ENCODE measurements at places on chromosomes 3 and 15. TPM values are rescaled to one million over a fixed set of nuclear protein-coding genes. Genes with fewer than 3 reads are reported as not detected.

The GP9 gene
- not detected for total RNA-seq

The SCAP gene
- total RNA-seq, result 71.5 TPM

The DVL3 gene
- total RNA-seq, result 61.7 TPM

The SNX33 gene
- 25.6 TPM for total RNA-seq

The CDHR4 gene
- total RNA-seq, result not detected

The EPHB3 gene
- 25.2 TPM for total RNA-seq

The SLC9C1 gene
- not detected for total RNA-seq

The MEGF11 gene
- not detected for total RNA-seq

The KCNMB3 gene
- 4.7 TPM for total RNA-seq

The C3orf85 gene
- not detected for total RNA-seq

The MAP1A gene
- total RNA-seq, result 6.2 TPM

The ROPN1 gene
- 10.8 TPM for total RNA-seq

DNA sequence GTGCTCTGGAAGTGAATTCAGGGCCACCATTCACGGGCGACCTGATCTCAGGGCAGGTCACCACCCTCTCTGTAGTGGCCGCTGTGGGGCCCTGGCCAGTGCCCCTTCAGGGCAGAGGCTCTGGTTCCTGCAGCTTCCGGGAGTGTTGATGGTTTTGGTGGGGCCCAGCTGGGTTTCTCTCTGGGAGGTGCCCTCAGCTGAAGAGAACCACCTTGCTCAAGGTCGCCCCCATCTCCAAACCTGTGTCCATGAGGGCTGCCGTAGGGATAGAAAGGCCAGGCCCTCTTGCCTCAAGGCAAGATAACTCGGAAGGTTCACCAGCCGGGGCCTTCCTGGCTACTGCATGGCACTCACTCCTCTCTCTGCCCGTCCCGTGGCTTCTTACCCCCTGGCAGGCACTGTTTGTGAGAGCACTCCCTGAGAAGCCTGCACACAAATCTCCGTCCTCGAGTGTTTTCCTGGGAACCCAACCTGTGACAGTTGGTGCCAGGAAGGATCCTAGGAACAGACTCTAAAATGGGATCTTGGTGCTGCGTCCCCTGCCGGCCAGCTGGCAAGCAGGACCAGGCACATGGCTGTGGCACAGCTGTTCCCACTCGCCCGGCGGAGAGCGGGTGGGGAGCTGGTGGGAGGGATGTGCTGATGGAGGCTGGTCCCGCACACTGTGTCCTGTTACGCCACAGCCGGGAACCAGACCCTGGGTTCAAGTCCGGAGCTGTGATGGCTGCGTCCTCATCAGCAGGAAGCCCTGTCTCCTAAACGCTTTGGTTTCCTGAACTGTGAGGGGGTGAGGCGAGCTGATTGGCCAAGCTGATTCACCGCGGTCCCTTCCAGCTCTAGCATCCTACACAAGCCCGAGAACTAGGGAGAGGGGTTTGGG lies 23.2 kb upstream of the PIGZ start:
- no peak for DNase-seq
- no peak overlapping the region for H3K27ac ChIP-seq
- H3K4me3 ChIP-seq, result no peak overlapping the region
- no peaks in the 10 kb centered on the region for H3K27me3 ChIP-seq

GRCh38 chr3:52019352-52020080 lies 23.8 kb upstream of the RPL29 start:
- H3K36me3 ChIP-seq, result no peaks in the 10 kb centered on the region
- H3K4me1 ChIP-seq, result no peaks in the 10 kb centered on the region
- no peaks in the 10 kb centered on the region for H3K27me3 ChIP-seq
- no peak for DNase-seq
- no peak overlapping the region for H3K4me3 ChIP-seq

- no peak overlapping the region for H3K27ac ChIP-seq
- no peaks in the 10 kb centered on the region for H3K27me3 ChIP-seq
- no peaks in the 10 kb centered on the region for H3K36me3 ChIP-seq
- H3K4me1 ChIP-seq, result no peaks in the 10 kb centered on the region
- DNase-seq, result no peak
- H3K4me3 ChIP-seq, result no peak overlapping the region
Observed at GRCh38 chr3:18847583-18848197, 300.6 kb upstream of the KCNH8 start.

DNA sequence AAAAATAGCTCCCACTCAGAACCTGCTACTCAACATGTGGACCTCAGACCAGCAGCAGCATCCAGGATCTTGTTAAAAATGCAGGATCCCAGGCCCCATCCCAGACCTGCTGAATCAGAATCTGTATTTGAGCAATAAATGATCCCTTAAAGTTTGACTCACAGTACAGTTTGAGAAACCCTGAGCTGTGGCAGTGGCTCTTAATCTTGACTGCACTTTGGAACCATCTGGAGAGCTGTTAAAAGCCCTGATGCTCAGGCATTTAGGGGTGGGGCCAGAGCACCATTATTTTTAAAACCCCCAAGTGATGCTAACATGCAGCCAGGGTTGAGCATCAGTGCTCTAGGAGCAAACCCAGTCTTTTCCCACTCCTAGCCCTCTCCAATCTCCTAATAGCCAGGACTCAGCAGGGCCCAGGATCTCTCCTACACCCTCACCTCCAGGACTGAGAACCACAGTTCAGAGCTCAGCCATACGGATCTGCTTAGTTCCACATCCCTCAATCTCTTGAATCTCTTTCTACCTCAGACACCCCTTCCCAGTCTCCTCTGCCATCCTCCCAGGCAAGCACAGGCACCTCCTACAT lies 10.2 kb downstream of the RFTN1 start:
- no peaks in the 10 kb centered on the region for H3K4me1 ChIP-seq

DNA sequence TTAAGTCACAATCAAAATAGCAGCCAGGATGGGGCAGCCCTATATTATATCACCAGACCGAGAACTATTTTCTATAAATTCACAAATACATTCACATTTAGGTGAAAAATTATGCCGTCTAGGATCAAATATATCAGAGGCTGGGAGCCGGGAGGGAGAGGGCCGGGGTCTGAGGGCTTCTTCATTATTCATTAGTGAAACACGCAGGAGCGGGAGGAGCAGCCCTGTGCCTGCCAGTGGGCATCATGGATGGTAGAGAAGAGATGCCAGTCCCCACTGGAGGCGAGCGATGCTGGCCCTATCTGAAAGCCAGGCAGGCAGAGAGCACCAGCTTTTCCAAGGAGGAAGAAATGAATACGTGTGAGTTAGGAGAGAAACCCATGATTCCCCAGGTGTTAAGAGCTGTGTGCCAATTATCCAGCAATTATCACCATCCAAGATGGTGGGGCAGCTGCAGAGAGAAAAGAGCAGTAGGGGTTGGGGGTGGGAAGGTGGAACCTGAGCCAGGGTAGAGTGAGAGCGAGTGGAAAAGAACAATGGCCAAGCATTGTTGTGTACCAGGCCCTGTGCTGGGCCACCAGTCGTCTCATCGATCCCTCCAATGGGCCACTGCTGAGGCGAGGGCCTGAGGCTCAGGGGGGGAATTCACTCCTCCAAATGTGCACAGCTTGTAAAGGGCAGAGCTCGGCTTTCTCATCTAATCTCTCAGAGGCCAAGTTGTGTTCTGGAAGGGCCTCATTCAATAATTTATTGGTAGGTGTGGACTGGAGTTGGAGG lies 261.3 kb upstream of the TLE3 start:
- no peak for DNase-seq
- H3K36me3 ChIP-seq, result no peaks in the 10 kb centered on the region
- H3K27ac ChIP-seq, result no peak overlapping the region
- H3K27me3 ChIP-seq, result no peaks in the 10 kb centered on the region
- H3K4me1 ChIP-seq, result no peaks in the 10 kb centered on the region

DNA sequence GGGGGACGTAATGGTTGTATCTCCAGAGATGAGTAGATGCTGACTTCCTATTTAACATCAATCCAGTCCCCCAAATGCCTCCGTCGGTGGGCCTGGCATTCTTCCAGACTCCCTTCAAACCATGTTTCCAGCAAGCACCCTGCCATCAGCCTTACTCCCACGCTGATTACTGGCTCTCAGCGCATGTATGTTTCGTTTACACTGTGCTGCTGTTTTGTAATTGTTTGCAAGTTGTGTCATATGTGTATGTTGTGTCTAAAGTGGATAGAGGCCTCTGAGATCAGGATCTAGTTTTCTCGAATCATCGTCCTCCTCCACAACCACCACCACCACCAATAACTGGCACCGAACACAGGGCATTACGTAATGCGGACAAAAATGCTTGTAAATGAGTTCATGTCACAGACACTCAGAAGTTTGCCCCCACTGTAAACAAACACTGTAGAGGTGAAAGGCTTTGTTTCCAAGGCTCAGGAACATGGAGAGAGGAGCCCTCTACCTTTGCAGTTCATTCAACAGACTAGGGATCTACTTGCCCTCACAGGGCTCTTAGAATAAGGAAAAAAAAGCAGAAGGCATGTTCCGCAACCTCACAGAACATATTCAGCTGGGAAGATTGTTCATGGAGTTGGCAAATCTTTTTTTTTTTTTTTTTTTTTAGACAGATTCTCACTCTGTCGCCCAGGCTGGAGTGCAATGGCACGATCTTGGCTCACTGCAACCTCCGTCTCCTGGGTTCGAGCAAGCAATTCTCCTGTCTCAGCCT lies 46.1 kb upstream of the SEMA4B start:
- no peaks in the 10 kb centered on the region for H3K27me3 ChIP-seq
- H3K27ac ChIP-seq, result peak overlapping the region; percentile 84
- DNase-seq, result peak; percentile 83
- H3K36me3 ChIP-seq, result no peaks in the 10 kb centered on the region

GRCh38 chr3:30554317-30554690 lies 52.1 kb upstream of the TGFBR2 start:
- no peaks in the 10 kb centered on the region for H3K4me1 ChIP-seq
- H3K4me3 ChIP-seq, result no peak overlapping the region
- H3K27ac ChIP-seq, result no peak overlapping the region
- H3K36me3 ChIP-seq, result no peaks in the 10 kb centered on the region

DNA sequence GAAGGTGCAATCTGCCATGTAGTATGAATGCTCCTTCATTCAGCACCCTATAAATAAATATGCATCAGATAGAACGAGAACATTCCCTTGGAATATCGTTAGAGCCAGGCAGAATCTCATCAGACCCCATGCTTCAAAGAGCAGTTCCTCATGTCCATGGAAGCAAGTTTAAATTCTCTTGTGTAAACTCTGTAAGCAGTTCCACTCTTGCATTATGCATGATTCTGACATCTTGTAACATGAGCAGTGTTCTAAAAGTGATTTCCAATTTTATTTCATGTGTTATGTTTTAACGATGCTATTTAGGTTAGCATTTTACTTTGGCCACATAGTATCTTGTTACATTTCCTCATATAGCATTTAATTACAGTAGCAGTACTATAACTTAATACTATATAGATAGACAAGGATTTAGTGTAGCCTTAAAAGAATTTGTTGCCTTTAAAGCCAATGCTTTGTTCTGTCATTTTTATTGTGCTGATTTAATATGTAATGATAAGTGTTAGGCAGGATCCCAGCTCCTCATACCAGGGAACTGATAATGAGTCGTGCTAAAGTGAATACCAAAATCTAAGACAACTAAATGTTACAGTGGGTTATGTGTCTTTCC lies 161.2 kb upstream of the NECTIN3 start:
- H3K36me3 ChIP-seq, result no peaks in the 10 kb centered on the region
- no peaks in the 10 kb centered on the region for H3K4me1 ChIP-seq
- H3K27me3 ChIP-seq, result no peaks in the 10 kb centered on the region
- DNase-seq, result no peak
- no peak overlapping the region for H3K4me3 ChIP-seq
- H3K27ac ChIP-seq, result no peak overlapping the region

DNA sequence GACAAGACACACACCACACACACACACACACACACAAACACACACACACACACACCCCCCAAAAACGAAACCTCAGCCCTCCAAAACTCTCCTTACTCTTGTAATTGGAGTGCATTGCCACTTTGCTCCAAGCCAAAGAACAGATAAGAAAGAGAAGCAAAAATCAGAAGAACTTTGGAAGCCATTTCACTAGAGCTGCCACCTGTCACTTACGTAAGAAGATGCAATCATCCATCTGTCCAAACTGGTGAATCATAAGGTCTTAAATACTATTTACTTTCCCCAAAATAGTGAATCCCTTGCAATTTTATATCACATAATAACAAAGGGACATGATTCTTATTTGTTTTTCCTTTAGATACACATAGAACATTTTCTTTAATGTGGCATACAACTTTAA lies 285.4 kb downstream of the ZBTB20 start:
- no peak overlapping the region for H3K27ac ChIP-seq
- no peaks in the 10 kb centered on the region for H3K4me1 ChIP-seq
- H3K27me3 ChIP-seq, result no peaks in the 10 kb centered on the region
- no peak for DNase-seq
- no peak overlapping the region for H3K4me3 ChIP-seq

- no peak overlapping the region for H3K27ac ChIP-seq
- H3K27me3 ChIP-seq, result no peaks in the 10 kb centered on the region
- no peak overlapping the region for H3K4me3 ChIP-seq
- H3K36me3 ChIP-seq, result no peaks in the 10 kb centered on the region
- H3K4me1 ChIP-seq, result no peaks in the 10 kb centered on the region
Observed at GRCh38 chr3:195039180-195039843, 231.6 kb downstream of the XXYLT1 start.

- no peak overlapping the region for H3K4me3 ChIP-seq
- no peak overlapping the region for H3K27ac ChIP-seq
- no peaks in the 10 kb centered on the region for H3K27me3 ChIP-seq
Observed at GRCh38 chr15:75723171-75723846, 10.7 kb upstream of the CSPG4 start.

GRCh38 chr15:75776065-75776423 lies 63.4 kb upstream of the CSPG4 start:
- no peak overlapping the region for H3K4me3 ChIP-seq
- no peak for DNase-seq
- no peak overlapping the region for H3K27ac ChIP-seq
- no peaks in the 10 kb centered on the region for H3K36me3 ChIP-seq

DNA sequence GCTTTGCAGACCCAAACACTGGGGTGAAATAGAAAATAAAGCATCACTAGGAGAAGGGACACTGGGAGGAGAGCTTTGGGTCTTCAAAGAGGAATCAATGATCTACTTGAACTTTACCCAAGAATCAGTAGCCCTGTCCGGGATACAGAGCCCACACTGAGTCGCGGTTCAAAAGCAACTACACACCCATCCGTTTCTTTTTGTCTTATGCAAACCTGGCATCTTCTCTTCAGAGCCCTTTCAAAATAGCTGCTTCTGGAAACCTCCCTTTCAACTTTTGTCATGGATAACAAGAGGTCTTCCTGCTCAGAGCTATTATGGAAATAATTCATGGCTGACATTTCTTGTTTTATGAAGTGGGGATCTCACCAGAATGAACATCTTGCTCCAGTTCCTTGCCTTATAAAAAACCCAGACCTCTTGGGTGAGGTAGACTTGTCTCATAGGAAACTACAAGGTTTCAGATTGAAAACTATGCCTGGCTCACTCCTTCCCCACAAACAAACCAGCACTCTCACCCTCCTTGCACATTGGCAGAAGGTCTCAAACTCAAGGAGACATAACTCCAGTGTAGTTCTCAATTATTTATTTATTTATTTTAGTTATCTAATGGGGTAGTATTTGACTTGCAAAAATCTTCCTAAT lies 115.1 kb upstream of the ARHGEF3 start:
- H3K27ac ChIP-seq, result no peak overlapping the region
- H3K4me1 ChIP-seq, result no peaks in the 10 kb centered on the region
- H3K36me3 ChIP-seq, result no peaks in the 10 kb centered on the region
- no peak for DNase-seq
- H3K4me3 ChIP-seq, result no peak overlapping the region

All from prostate gland (tissue), 2 donors.